ENCODE measurements at places on chromosomes 12 and 14.

DNA sequence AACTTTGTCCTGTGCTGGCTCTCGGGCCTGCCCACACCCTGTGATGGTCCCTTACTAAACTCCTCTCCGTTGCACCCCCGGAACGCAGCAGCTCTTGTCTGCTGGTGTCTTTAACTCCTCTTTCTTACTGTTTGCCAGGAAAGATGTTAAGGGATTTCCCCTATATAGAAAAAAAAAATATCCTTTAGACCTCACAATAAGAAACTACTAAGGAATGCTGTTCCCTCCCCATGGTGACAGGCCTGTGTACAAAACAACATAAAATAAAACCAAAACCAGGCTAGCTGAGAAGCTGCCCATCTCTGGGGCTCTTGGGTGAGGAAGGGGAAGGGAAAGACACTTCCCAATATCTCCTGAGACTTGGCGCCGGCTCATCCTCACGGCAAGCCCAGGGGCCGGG is 95.4 kb downstream of the CHGA start:
- no peak for DNase-seq

GRCh38 chr12:79782172-79782900 is 91.6 kb upstream of the PAWR start:
- no peak for DNase-seq

GRCh38 chr14:44774396-44774795 is 187.4 kb downstream of the KLHL28 start:
- DNase-seq = no peak

- DNase-seq = no peak
Observed at GRCh38 chr12:94427501-94428381, 31.9 kb downstream of the CEP83 start.

- no peak for DNase-seq
Observed at GRCh38 chr12:54018468-54018984, 9.7 kb upstream of the HOXC6 start.

- DNase-seq = no peak
Observed at GRCh38 chr14:91770185-91770584, 38.3 kb upstream of the CATSPERB start.

DNA sequence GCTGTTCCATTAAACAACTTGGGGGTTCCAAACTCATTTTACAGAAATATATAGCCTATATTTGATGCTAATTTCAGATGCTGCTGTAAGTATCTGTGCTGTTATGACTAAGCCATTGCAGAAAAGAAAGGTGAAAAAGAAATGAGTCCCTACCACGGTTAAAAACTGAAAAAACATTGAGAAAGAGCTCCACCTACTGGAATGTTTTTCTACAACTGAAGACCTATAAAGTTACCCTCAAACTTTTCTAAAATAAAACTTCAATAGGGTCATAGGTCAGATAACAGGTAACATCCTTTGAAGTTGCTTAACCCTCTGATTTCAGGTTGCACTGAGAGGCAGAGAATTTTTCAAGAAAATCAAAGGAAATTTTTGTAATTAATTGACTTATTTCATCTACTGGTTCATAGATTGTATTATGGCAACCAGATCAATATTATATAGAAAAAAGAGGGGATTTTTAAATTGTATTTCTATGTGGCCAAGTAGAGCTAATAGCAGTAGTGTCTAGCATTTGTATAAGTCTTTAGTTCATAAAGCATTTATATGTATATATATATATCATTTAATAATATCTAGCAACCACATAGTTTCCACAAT is 279.9 kb downstream of the RPS29 start:
- DNase-seq = no peak

- no peak for DNase-seq
Observed at GRCh38 chr12:32585680-32586079, 93.4 kb upstream of the DNM1L start.

- no peak for DNase-seq
Observed at GRCh38 chr14:34785223-34786006, 71.0 kb upstream of the CFL2 start.

DNA sequence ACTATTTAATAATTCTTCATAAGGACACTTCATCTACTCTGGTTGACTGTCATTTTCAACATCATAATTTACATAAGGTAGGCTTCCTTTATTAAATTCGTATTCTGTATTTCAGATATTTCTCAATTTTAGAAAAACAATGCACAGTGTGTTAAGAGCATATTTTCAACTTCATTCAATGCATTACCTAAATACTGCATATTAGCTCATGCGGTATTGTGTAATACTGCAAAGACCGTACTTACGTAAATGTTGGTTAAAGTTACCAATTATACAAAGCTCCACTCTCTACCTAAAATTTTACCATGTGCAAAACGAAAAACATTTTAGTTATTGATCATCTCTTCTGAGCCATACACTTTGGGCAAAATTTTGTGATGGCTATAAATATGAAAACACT is 62.8 kb downstream of the EXOC5 start:
- no peak for DNase-seq

- no peak for DNase-seq
Observed at GRCh38 chr14:52391881-52392615, 77.9 kb downstream of the PTGER2 start.
